ENCODE measurements at places on chromosomes 5 and 9. TPM values are rescaled to one million over a fixed set of nuclear protein-coding genes. Genes with fewer than 3 reads are reported as not detected.

Gene PCDHA2
- not detected for total RNA-seq

Gene MARVELD2
- total RNA-seq: 0.52 TPM

Gene ASPN
- total RNA-seq: not detected

DNA sequence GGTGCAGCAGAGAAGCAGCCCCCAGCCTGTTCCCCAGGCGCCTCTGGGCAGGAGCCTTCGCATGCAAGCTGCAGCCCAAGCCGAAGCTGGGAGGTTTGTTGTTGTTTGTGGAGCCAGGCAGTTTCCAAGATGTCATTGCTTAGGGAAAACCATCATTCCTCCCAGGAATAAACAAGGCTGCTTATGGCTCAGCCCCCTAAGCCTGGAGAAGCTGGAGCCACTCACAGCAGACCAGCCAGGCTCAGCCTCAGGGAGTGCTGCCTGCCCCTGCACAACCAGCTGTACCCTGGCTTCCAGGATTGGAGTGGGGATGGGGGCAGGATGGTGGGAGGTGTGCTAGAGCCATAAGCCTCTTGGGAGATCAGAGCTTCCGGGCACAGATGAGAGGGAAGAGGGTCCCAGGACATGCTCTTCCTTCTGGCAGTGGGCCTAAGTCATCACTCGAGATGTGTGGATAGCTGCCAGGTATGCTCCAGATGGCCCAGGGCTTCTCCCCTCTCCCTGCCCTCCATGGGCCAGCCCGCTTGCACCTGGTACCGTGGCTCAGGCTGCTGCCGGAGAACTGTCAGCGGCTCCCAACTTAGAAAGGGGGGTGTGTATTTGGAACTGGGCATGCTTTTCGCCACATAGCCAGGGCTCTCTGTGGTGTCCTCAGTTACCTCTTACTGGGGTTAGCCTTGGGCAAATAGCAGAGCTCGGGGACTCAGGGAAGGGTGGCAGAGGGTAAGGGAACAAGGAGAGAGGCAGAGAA lies 105.2 kb downstream of the RGS3 start:
- DNase-seq: no peak

DNA sequence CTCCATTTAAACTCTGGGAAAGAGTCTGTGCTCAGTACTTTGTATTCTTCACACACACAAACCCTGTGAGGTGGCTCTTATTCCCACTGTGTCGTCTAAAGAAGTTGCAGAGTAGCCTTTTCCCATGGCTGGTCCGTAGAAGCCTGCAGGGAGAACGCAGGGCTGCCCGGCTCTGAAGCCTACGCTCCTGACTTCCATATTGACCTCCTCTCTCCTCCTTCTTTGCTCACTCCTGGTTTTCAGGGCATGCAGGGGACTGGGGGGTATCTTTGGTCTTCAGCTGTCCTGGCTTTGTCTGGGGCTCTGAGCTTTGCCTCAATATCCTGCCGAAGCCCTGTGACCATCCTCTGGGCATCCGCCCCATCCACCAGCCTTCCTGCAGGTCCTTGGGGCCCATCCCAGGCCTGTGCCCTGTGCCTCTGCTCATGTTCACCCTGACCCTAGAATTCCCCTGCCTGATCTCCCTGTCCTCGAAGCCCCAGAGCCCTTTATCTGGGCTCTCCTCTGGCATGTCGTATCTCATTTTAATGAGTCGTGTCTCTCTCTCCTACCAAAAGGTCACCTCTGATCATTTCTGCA lies 83.8 kb upstream of the FSTL4 start:
- no peak for DNase-seq

Measured in CD4-positive, CD25-positive, alpha-beta regulatory T cell (primary cell).